ENCODE measurements at places on chromosomes 5 and 9.
A peak's percentile ranks its signal among the peaks of the same experiment; 100 is the strongest.

DNA sequence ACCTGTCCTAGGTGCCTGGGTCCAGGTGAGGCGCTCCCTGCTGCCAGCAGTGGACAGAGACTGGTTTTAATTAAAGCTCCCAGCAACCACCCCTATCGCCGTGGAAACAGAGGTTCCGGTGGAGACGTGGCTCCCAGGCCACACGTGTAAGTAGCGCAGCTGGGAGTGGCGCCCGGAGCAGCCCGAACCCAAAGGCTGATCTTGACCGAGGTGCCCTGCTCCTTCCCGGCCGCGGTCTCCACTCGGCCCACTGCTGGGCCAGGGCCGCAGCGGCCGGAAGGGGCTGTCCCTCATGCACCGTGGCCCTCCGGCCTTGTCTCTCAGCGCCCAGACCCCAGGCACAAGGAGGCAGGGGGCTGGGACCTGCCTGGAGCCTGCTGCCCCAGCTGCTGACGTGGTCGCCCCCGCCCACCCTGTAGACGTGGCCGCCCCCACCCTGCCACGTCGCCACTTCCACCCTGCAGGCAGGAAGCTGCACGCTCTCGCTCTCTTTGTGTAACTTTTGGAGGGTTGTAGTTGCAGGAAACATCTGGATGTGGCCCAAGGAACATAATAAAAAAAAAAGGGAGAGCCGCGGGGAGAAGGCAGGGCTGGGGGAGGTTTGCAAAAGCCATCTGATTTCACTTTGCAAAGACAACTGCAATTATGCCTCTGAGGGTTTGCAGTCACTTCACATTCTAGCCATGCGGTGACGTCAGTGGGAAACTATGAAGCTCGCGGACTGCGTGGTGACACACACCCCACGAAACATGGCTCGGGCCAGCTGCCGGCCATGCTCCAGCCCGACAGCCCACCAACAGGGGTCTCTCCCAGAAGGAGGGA, 129.9 kb downstream of the RXRA start:
- peak; percentile 75 for DNase-seq

- no peak for DNase-seq
Measured at GRCh38 chr5:57406641-57407040, 76.0 kb downstream of the ACTBL2 start.

GRCh38 chr9:114096866-114097612, 2.1 kb downstream of the KIF12 start:
- DNase-seq: peak; percentile 19

GRCh38 chr5:17302106-17302505, 84.7 kb downstream of the BASP1 start:
- peak; percentile 41 for DNase-seq

DNA sequence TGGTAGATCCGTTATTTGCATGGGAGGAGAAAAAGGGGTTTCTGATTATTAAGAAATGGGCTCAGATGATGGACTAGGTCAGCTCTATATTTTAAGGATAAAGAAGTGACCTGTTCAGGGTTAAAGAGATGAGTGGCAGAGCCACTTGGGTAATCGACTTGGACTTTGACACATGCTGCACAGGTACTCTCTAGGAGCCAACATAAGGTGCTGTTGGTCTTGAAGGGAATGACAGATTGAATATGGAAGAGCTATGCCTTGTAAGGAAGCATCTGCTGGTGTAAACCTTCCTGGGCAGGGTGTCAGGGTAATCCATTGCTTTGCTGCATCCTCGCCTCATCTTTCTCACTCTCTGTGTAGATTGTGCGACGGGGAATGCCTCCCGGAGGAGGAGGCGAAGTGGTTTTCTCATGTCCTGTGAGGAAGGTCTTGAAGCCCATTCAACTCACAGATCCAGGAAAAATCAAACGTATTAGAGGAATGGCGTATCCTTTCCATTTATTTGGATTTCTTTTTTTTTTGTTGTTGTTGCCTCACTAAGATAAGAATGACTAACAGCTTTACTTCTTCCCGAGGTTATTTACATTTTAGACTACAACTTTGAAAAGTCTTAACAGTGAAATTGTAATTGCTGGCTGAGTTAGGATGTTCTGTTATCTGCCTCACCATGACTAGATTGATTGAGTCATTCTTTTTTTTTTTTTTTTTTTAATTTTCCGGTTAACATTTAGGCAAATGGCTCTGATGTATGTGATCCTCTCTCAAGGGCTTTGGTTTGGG, 41.2 kb downstream of the RCL1 start:
- DNase-seq: no peak

DNA sequence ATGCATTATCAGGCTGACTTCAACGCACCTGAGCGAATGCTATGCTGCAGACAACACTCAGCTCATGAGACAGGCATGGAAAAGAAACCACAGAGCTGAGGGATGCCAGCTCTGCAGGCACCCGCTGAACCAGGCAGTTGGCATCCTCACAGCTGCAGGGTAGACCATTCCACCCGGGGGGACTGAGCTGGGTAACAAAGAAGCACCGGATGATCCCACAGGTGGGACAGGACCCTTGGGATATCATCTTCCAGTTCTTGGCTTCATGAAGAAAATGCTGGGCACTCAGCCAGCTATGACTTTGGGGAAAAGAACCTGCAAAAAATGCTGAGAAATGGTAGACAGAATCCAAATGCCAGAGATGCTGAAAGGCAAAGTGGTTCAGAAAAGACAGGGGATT, 9.6 kb downstream of the EPB41L4B start:
- no peak for DNase-seq

GRCh38 chr9:112618385-112619009, 99.4 kb downstream of the INIP start:
- DNase-seq: no peak

DNA sequence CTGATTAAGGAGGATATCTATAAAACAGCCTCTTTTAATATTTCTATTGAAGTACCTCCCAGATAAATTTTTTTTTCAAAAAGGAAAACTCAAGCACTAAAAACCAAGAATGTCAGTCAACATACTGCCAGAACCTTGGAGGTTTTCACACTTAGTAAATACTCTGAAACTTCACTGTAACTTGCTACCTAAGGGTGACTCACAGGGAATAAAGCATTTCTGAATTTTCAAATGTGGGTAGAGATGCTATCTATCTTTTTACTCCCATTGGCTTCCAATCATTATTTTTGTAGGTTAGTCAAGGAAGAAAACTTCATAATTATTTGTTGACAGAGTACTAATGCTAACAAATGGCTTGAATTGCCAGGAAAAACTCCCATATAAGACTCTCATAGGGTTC, 46.1 kb downstream of the SLC25A46 start:
- no peak for DNase-seq

GRCh38 chr9:108708448-108708847, 147.3 kb downstream of the ACTL7B start:
- no peak for DNase-seq

- no peak for DNase-seq
Measured at GRCh38 chr5:145450286-145450885, 384.8 kb downstream of the PRELID2 start.

- no peak for DNase-seq
Measured at GRCh38 chr5:169651526-169651925, 14.5 kb downstream of the DOCK2 start.

GRCh38 chr5:163995206-163995605, 489.8 kb downstream of the MAT2B start:
- no peak for DNase-seq

GRCh38 chr9:18349530-18349929, 124.4 kb upstream of the ADAMTSL1 start:
- DNase-seq: no peak

DNA sequence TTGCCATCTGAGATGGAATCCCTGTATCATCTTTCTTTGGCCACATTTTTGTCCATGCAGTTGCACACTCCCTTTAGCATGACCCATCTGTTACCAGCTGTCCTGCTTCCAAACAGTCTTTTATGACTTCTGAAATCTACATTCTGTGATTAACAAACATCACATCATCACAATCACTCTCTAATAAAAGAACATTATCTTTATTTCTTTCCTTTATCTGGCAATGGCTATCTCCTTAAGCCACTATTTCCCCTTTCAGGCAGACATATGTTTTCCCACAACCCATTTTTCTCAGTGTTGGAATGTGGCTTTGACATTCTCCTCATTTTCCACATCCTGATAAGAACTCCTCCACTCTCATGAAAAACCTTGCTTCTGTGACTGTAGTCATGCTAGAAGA, 141.0 kb downstream of the ST8SIA4 start:
- DNase-seq: no peak

- DNase-seq: no peak
Measured at GRCh38 chr5:132826424-132827082, 3.9 kb downstream of the SHROOM1 start.

DNA sequence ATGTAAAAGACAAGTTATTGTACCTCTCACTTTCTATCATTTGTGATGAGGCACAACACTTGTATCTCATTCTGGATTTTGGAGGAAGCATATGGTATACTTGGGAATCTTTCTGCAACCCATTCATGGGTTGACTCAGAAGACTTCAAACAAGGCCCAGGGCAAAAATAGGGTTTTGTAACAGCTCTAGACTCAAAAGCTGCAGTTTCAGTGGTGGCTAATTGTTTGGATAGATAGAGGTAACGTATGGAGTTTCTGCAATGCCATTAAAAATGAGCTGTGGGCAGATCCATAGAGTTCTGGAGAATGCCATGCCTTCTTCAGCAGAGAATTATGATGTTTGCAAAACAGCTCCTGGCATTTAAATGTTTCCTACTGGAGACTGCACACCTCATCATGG, 279.6 kb upstream of the VLDLR start:
- DNase-seq: no peak

DNA sequence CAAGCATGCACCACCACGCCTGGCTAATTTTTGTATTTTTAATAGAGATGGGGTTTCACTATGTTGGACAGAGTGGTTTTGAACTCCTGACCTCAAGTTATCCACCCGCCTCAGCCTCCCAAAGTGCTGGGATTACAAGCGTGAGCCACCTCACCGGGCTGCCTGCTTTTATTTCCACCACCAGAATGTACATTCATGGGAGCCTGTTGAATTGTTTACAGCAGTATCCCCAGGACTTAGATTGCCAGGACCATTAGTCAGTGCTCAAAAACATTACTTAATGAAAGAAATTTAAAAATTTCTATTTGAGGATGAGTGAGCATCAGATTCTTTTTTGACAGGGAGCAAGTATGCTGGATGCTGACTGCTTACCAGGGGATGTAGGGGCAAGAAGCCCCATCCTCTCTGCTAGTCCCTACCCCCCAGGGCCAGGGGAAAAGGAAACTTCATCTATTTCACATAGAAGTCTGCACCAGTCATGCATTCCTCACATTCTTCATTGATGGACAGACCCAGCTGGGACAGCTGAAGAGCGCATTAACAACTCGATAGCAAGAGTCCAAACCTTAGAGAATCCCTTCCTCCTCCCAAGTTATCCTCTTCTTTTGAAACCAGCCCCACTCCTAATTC, 10.3 kb upstream of the RGMB start:
- no peak for DNase-seq

DNA sequence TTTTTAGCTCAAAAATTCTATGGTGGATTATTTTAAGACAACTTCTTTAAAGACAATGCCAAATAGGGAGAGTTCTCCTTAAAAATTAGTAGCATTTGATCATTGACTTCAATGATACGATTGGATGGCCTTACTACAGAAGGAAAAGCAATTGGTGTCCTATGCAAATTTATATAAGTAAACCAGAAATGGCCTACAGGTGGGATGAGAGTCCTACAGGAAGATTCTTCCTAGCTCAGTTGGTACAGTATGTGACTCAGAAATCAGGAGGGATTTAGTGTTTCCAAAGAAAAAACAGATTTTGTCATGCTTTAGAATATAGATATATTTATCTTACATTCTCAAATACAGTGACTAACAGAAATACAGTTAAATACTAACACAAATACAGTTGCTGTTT, 6.5 kb downstream of the ANKRA2 start:
- peak; percentile 4 for DNase-seq

DNA sequence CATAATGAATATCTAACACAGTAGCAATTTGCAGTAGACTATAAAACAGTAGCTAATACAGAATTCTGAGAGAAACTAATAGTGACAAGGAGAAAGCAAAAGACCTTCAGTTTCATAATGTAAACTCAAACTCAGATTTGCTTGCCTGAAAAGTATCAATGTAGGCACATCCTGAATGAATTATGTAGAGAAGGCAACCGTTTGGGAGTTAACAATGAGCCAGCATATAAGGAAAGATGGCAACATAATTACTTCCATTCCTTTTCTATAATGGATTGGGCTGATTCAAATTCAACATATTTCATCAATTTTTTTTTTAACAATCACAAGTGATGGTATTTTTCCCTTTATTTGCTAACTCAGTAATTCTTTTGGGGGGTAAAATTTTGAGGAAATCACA, 261.6 kb downstream of the SEMA5A start:
- DNase-seq: no peak

GRCh38 chr9:69115621-69116020, 58.5 kb upstream of the TJP2 start:
- DNase-seq: no peak

DNA sequence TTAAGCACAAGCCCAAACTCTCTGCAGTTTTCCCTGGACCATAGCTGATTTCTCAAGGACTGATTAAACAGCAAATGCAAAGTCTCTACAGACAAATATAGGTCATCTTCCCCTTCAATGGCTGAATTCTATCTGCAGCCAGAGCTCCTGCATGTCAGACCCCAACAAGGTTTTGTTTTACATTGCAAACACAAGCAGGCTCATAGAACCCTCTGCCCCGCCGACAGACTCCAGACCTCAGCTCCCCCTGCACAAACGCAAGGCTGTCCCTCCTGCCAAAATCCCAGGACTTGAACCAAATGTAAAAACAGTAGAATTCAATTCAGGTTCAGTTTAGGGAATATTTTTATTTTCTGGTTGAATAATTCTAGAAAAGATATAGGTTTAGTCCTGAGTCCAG, 526.7 kb upstream of the TRPC7 start:
- DNase-seq: no peak

GRCh38 chr9:114017741-114018715, 60.1 kb downstream of the AMBP start:
- DNase-seq: no peak

DNA sequence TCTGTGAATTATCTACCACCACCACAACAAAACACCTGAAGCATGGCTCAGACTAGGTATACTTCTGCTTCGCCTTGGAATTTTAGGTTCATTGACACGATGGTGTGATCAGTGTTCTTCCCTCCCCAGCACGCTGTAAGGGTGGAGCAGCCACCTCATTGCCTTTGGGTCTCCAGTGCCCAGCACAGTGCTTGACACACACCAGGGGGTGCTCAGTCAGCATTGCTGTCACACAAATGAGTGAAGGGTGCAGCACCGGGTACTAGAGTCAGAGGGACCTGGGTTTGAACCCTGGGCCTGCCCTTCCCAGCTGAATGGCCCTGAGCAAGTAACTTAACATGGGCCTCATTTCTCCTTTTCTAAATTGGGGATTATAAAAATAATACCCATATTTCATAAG, 9.9 kb upstream of the ANGPTL2 start:
- DNase-seq: no peak

GRCh38 chr9:114417511-114417910, 29.7 kb upstream of the AKNA start:
- no peak for DNase-seq

DNA sequence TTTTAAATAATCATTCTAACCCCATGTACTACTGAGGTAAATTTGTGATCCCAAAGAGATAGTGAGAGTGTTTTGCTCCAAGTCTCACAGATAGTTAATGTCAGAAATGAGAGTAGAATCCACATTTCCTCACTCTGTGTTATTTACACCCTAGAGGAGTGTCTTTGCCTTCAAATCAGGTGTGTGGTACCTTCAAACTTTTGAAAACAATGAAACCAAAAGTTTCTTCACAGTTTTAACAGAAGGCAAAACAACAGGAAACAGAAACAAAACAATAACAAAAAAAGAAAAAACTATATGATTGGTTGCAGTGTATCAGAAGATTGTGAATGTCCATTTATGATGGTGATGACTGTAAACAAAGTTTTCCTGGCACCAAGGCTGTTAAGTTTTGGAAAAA, 85.9 kb downstream of the ERBIN start:
- no peak for DNase-seq

Data from NB4 (cell line).